Karpas-422 (cell line): ENCODE measurements at places on chromosomes 16 and 17. TPM values are rescaled to one million over a fixed set of nuclear protein-coding genes. Genes with fewer than 3 reads are reported as not detected.

- no peak overlapping the region for H3K27ac ChIP-seq
- DNase-seq = no peak
- H3K36me3 ChIP-seq = no peaks in the 10 kb centered on the region; the same call in 1 of the 2 replicates
- H3K27me3 ChIP-seq = no peaks in the 10 kb centered on the region
These were observed 18.7 kb downstream of the CCDC102A start for GRCh38 chr16:57517397-57518367.

DNA sequence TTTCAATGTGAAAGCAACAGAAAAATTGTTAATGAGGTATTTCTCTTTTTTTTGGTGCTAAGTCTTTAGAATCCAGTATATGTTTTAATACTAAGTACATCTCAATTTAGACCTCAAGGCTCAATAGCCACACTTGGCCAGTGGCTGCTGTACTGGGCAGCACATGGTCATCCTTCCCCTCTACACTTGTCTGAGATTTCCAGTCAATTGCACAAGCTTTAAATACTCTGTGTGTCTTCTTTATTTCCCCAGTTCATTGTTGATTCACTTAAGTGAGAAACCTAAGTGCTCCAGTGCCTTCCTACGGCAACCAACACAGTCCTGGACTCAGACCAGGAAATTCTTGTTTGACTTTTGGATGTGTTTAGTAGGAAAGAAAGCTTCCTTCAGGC is 62.2 kb downstream of the TNRC6C start:
- no peaks in the 10 kb centered on the region for H3K36me3 ChIP-seq
- H3K27me3 ChIP-seq = no peaks in the 10 kb centered on the region
- H3K4me1 ChIP-seq = no peaks in the 10 kb centered on the region

DNA sequence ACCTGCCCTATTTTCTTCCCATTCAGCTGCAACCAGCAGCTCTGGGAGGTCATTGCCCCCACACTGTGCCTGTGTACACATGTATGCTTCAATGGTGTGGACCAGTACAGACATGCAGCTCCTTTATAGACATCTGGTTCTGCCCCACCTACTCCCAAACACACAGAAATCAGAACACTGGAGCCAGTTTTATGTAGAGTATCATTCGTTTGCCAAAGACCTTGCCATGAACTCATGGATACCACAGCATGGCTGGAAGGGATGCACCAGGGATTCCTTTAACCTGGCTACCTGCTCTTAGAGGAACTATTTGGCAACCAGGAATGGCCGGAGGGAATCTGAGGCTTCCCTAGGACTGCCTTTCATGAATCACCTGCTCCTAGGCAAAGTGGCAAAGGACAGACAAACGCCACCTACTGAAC is 60.4 kb downstream of the ZFHX3 start:
- no peaks in the 10 kb centered on the region for H3K36me3 ChIP-seq
- H3K4me3 ChIP-seq = no peak overlapping the region
- no peak overlapping the region for H3K27ac ChIP-seq
- H3K27me3 ChIP-seq = no peaks in the 10 kb centered on the region
- no peaks in the 10 kb centered on the region for H3K4me1 ChIP-seq
- no peak for DNase-seq

DNA sequence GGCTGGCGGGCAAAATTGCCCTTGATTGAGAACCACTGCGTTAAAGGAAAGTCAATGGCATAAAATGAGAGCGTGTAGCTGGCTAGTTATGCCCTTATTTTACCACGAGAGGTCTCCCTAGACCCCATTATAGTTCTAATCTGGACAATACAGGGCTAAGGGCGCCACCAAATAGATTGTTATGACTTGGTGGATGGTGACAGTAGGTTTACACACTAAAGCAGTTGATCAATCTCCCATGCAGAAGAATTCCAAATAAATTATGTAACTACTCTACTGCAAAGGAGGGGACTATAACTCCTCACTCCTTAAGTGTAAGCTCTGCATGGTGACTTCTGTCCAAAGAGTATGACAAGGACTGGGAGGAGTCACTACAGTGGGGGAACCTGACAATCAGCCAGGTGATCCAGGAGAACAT is 20.4 kb upstream of the YPEL2 start:
- no peaks in the 10 kb centered on the region for H3K4me1 ChIP-seq
- H3K36me3 ChIP-seq = no peaks in the 10 kb centered on the region
- no peak overlapping the region for H3K4me3 ChIP-seq
- H3K27me3 ChIP-seq = no peaks in the 10 kb centered on the region
- DNase-seq = peak; percentile 88

- H3K4me3 ChIP-seq = no peak overlapping the region
- H3K36me3 ChIP-seq = no peaks in the 10 kb centered on the region
- no peaks in the 10 kb centered on the region for H3K27me3 ChIP-seq
- DNase-seq = no peak
- H3K27ac ChIP-seq = no peak overlapping the region
- H3K4me1 ChIP-seq = no peaks in the 10 kb centered on the region
These were observed 191.3 kb downstream of the NTN1 start for GRCh38 chr17:9212376-9213302.

- no peaks in the 10 kb centered on the region for H3K36me3 ChIP-seq
- no peaks in the 10 kb centered on the region for H3K27me3 ChIP-seq
- no peak overlapping the region for H3K27ac ChIP-seq
These were observed 36.4 kb upstream of the TMEM97 start for GRCh38 chr17:28282596-28282995.

- DNase-seq = no peak
- no peaks in the 10 kb centered on the region for H3K27me3 ChIP-seq
- no peaks in the 10 kb centered on the region for H3K36me3 ChIP-seq
- no peak overlapping the region for H3K4me3 ChIP-seq
- H3K4me1 ChIP-seq = no peaks in the 10 kb centered on the region
These were observed 1.2 kb upstream of the TMEM204 start for GRCh38 chr16:1532081-1532760.

DNA sequence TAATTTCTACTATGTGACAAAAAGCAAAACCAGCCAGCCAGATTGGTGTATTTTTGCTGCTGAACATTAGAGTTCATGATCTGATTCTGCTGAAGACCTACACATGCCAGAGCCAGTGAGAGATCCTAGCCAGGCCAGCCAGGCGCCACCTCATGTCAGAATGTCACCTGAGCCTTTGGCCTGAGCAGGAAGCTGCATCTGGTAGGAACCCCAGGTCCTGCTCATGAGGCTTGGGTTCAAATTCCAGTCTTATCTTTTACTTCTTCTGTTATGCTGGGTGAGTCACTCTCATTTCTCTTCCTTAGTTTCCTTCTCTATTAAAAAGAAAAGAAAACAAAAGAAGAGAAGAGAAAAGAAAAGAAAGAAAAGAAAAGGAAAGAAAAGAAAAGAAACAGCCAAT is 585.1 kb upstream of the CDH5 start:
- H3K36me3 ChIP-seq = no peaks in the 10 kb centered on the region
- H3K27me3 ChIP-seq = no peaks in the 10 kb centered on the region
- DNase-seq = no peak
- no peak overlapping the region for H3K4me3 ChIP-seq

DNA sequence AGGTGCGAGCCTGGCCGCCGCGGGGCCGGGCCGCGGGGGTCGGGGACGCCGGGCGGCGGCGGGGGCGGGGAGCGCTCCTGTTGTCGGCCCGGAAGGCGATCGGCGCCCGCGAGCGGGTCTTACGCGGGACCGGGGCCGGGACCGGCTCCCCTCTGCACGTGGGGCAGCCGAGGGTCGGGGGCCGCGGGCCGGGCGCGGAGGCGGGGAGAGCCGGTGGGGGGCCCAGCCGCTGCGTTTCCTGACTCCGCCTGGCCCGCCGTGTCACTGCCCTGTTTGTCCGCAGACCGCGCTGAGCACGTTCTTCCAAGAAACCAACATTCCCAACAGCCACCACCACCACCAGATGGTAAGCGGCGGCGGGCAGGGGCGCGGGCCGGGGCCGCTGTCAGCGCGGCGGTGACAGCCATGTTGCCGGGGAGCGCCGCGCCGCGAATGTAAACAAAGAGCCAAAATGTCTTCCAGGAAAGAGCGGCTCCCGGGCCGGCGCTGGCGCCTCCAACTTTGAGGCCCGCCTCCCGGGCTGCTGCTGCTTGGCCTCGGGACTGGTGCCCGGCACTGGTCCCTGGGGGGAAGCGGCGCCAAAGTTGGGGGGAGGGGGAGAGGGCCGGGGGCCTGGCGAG is 586 bp downstream of the UBALD2 start:
- no peaks in the 10 kb centered on the region for H3K36me3 ChIP-seq
- peak; percentile 71 for DNase-seq
- peaks cover 55% of the 10 kb centered on the region for H3K4me1 ChIP-seq
- H3K27me3 ChIP-seq = no peaks in the 10 kb centered on the region
- peak overlapping the region; percentile 92 for H3K4me3 ChIP-seq
- no peak overlapping the region for H3K27ac ChIP-seq

DNA sequence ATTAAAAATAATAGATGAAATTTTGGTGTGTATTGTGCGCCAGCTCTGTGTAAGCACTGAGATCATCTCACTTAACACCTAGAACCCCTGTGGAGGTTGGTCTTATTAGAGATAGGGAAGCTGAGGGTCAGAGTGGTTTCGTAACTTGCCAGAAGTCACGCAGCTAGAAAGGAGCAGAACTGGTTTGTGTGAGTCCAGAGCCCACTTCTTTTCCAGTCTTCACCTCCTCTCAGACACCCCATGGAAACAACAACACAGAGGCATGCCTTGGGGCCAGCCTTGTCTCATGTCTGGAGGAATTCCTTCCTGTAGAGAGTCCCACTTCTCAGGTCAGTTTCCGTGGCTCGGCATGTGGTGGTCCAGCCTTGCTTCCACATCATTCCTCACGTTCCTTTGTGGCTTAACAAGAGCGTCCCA is 16.5 kb downstream of the YPEL2 start:
- H3K27ac ChIP-seq = no peak overlapping the region
- no peak for DNase-seq
- H3K36me3 ChIP-seq = no peaks in the 10 kb centered on the region
- peaks cover 21% of the 10 kb centered on the region for H3K4me1 ChIP-seq
- H3K4me3 ChIP-seq = no peak overlapping the region
- H3K27me3 ChIP-seq = no peaks in the 10 kb centered on the region

GRCh38 chr16:57476546-57477410 is 9.5 kb downstream of the DOK4 start:
- H3K36me3 ChIP-seq = no peaks in the 10 kb centered on the region
- H3K27me3 ChIP-seq = no peaks in the 10 kb centered on the region
- no peak overlapping the region for H3K27ac ChIP-seq
- no peak for DNase-seq
- no peak overlapping the region for H3K4me3 ChIP-seq

- no peak overlapping the region for H3K27ac ChIP-seq
- H3K27me3 ChIP-seq = 0 out of 2 replicates have a peak, but pooled peaks cover 3% of the 10 kb centered on the region
- H3K36me3 ChIP-seq = no peaks in the 10 kb centered on the region
- peak overlapping the region; percentile 48; the same call in 1 of the 2 replicates for H3K4me3 ChIP-seq
These were observed 754 bp upstream of the SLFN11 start for GRCh38 chr17:35373984-35374765.

DNA sequence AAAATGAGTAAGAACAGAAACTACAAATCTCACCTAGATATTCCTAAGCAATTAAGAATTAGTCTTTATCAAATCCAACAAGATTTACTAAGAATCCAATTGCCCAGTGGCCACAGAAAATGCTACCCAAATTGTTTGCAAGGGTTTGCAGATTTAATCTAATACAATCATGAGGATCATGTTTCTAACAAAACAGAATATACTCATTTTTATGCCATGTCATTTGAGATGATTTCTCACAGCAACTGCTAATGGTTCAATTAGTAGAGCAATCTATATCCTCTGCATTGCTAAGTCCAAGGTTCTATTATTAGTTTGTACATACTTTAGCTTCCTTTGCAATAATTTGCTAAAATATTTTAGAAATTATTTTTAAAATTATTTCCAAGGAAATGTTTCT is 41.2 kb downstream of the HELZ start:
- no peaks in the 10 kb centered on the region for H3K27me3 ChIP-seq
- no peak overlapping the region for H3K27ac ChIP-seq
- DNase-seq = no peak

The MEIOC gene
- total RNA-seq = not detected in 2 replicates

The ZNF768 gene
- total RNA-seq = 59.4 and 107 TPM in 2 replicates

The CTRB1 gene
- not detected in 2 replicates for total RNA-seq

The SECTM1 gene
- 0.72 TPM in 1 of 2 replicates, not detected in the other for total RNA-seq

The HSD17B1 gene
- 0.22 and 1.3 TPM in 2 replicates for total RNA-seq

The CD300LB gene
- not detected in 2 replicates for total RNA-seq
